ENCODE measurements at places on chromosomes 1 and 21.

DNA sequence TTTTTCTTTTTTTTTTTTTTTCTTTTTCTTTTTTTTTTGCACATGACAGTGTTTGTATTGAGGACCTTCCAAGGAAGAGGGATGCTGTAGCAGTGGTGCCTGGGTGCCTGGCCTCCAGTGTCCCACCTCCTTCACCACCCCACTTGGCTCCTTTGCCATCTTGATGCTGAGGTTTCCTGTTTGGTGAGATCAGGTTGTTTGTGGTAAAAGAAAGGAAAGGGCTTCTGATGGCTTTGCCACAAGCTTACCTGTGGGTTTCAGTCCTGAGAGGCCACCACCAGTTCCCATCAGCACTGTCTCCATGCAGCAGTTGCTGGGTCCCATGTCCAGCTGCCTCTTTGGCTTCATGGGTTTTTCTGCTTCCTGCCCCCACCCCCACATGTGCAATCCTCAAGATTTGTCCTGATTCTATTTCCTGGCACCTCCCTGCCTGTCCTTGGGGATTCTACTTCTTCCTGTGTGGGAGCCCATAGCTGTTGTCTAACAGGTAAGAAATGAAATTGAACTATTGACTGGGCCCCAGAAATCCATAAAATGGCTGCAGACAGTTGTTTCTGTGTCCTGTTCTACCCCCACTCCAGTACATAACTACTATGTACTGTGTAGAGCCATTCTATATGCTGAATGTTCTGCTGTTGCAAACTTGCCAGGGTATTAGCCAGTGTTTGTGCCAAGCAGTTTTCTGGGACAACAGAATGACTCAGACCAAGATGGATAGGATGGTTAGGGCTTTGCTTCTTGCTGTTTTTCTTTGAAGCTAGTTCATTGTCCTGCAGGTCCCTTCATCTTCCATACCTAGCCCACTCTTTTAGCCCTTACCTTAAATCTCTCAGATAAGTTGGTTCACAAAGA is 4.2 kb upstream of the CCDC28B start:
- DNase-seq: no peak

- no peak for DNase-seq
Measured at GRCh38 chr1:58162952-58163550, 383.5 kb downstream of the OMA1 start.

GRCh38 chr1:151846686-151847237 is 6.8 kb downstream of the THEM5 start:
- DNase-seq: no peak

- no peak for DNase-seq
Measured at GRCh38 chr1:180183426-180183825, 28.8 kb downstream of the QSOX1 start.

DNA sequence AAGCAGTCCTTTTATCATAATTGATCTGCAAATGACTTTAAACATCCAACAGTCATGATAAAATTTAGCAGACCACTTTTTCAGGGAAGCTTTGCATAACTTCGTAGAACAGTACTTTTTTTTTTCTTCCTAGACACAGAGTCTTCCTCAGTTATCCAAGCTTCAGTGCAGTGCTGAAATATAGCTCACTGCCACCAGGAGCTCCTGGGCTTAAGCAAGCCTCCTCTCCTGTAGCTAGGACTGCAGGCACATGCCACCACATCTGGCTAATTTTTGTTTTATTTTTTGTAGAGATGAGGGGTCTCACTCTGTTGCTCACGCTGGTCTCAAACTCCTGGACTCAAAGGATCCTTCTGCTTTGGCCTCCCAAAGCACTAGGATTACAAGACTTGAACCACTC is 3.8 kb downstream of the F13B start:
- no peak for DNase-seq

- no peak for DNase-seq
Measured at GRCh38 chr1:223244366-223245103, 101.5 kb upstream of the TLR5 start.

DNA sequence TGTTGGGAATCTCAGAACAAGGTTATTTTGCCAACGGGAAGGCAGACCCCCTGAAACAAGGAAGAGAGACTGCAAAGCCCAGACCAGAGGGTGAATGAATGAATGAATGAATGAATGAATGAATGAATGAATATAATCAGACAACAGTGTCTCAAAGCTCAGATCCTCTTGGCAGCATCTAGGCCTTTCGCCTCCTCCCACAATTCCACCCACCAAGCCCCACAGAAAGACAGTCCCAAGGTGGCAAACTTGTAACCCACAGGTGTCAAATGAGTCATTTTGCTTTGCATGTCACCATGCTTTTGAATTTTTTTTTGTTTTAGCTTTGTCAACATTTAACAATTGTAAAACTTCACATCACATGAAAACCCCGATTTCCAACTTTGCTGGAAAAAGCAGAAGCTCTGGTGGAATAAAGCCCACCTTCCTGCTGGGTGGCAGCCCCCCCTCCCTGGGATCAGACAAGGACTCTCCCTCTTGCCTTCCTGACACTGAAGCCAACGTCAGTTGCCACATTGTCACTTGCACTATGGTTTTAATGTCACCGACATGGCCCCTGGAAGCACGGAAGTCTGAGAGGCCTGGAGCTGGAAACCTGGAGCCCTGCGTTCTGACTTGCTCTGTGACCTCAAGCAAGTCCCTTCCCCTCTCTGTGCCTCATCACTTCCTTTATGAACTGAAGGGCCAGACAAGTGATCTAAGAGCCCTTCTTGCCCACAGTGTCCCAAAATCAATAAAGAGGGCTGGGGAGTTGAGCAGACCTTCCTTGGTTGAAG is 134.6 kb upstream of the RUNX3 start:
- DNase-seq: peak; percentile 37

DNA sequence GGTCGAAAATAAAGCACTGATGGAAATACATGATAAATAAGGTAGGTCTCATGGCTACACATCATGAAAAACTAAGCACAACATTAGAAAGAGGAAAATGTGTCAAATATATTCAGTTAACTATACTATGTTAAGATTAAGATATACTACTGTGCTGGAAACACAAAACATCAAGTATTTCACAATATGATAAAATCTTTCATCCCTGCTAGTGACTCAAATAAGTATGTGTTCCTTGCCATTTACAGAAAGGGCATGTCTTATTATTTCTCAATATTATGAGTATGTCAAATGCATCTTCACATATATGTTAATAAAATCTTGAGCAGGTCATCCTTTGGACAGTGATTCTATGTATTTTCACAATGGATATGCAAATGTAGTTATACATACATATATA is 1260.1 kb upstream of the ADGRL2 start:
- no peak for DNase-seq

DNA sequence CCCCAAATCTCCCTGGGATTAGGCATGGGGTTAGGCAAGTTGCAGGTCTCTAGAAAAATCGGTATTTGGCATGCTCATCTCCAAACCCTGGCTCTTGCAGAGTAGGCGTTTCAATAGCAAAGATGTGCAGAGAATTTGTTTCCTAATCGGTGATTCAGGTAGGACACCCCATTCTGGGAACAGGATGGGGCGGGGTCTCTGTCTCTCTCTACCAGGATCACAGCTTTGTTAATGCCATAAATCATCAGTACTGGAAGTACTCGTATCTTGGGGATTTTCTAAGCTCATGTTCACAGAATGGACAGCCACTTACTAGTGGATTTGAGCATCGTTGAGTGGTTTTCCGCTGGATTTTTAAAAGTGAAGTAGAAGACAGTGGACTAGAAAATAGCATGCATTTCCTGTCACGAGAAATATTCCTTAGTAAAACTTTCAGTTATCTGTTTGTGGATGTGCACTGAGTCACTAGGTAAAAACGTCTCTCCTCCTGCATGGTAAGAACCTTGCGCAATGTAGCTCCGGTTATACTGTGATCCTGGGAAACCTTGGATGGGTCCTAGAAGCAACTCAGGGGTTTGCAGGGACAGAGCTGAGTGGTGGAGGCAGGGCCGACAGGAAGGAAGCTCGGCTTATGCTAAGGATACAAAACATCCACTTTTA is 5.1 kb downstream of the TMEM51 start:
- no peak for DNase-seq

GRCh38 chr1:60915441-60915840 is 166.9 kb upstream of the NFIA start:
- no peak for DNase-seq

GRCh38 chr1:103106426-103107341 is 1.6 kb downstream of the COL11A1 start:
- DNase-seq: no peak

GRCh38 chr1:222018041-222018440 is 276.2 kb upstream of the DUSP10 start:
- DNase-seq: no peak

DNA sequence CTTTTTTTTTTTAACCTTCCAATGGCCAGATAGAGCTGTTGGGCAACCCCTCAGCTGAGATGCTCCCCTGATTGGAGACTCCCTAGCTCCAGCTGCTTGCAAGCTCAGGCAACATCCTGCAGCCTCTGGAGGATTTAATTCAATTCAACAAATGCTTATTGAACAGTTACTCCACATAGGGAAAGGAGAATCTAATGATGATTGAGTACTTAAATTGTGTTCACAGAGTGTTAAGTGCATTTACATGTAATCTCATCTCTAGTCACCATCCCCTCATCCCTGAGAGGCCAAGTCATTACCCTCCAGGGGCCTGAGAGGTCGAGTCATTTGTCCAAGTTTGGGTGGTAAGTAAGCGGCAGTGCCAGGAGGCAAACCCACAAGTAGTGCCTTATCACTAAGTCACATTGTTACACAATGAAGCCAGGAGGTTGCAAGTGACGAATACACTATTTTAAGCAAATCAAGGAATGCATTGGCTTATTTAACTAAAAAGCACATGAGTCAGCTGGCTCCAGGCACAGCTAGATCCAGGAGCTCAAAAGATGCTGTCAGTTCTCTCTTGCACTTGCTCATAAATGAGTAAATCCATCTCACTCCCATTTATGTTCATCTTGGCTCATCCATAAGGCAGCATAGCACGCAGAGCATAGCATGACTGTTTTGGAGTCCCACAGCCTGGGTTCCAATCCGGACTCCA is 64.3 kb downstream of the OPTC start:
- no peak for DNase-seq

DNA sequence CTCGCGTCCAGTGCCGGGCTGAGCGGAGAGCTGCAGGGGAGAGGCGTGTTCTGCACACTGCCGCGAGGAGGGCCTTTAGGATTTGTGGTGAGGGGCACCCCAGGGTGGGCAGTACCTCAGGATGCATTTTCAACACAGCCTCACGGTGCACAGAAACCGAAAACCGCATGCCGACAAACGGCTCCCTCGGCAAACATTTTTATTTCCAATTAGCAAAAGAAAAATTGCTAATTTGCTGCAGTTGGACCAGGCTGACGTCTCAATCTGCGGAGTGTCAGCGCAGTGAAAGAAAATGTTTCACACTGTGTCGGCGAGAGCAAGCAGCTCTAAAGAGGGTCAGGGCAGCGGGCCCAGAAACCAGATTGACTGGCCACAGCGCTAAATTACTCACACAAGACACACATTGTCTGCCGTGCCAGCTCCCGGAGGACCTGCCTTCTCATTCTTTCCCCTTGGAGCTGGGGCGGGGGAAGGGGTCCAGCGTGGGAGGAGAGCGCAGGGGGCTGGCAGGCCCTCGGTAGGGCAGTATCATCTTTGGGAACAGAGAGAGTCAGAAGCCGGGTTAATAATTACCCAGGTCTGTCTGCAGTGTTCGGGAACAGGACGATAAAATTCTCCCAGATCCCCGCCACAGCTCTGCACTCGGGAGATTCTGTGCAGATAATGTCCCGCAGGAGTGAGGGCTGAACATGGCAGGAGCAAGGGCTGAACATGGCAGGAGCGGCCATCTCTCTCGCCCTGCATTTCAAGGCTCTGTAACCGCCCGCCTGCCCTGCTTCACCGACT is 150.2 kb downstream of the PRDM16 start:
- DNase-seq: no peak

DNA sequence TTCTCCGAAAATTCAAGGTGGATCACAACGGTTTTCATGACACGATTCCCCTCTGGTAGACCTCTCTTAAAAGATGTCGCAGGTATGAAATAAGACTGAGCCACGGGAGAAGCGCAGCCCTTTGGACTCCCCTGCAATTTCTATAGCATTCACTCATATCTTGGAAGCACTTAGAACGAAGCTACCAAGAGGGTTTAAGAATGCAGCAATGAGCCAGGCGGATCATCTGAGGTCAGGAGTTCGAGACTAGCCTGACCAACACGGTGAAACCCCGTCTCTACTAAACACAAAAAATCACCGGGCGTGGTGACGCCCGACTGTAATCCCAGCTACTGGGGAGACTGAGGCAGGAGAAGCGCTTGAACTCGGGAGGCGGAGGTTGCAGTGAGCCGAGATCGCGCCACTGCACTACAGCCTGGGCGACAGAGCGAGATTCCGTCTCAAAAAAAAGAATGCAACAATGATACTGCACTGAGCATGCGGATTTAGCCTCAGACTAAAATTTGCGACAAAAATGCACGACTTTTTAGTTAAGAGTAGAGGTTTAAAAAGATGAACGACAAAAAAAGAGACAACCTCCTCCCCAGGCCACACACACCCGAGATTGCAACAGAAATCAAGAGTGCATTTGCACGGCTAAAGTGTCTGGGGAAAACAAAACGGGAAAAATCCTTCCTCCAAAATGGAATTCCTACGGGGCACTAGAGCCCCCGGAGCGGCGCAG is 743 bp downstream of the TOMM20 start:
- no peak for DNase-seq

GRCh38 chr1:78570539-78570938 is 49.7 kb upstream of the IFI44L start:
- DNase-seq: no peak

- DNase-seq: no peak
Measured at GRCh38 chr21:26761174-26761915, 83.9 kb downstream of the ADAMTS1 start.

GRCh38 chr1:181206513-181206912 is 118.0 kb downstream of the IER5 start:
- no peak for DNase-seq

- no peak for DNase-seq
Measured at GRCh38 chr1:1001057-1001783, 1.3 kb upstream of the HES4 start.

- no peak for DNase-seq
Measured at GRCh38 chr1:66251546-66251945, 282.4 kb upstream of the SGIP1 start.

- DNase-seq: no peak
Measured at GRCh38 chr21:41648591-41649031, 118.2 kb downstream of the RIPK4 start.

DNA sequence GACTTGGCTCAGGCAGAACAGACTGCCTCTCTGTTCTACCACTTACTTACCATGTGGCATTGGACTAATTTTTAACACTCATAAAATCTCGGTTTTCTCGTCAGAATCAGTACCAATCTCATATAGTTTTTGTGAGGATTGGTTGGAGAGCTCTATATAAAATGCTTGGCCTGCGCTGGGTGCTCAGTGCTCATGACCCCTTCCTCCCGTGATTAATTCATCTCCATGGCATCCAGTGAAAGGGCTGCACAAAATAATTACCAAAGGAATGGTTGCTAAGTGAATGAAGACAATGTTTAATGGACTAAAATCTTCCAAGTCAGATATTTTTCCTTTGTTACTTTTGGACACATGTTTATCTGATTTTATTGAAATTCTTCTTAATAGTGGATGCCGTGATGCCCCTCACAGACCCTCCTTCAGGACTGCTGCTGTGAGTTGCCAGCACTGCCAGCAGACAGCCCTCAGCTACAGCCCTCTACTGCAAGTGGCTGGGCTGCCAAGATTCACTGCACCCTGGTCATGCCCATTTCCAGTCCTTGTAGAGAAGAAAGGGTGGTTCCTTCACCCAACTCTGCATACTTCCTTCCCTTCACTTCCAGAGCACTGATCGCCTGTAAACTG is 436.5 kb downstream of the LMO4 start:
- DNase-seq: no peak

GRCh38 chr1:4935807-4936206 is 281.4 kb downstream of the AJAP1 start:
- no peak for DNase-seq
